Stimulated activated CD4-positive, alpha-beta T cell treated with anti-CD3 and anti-CD28 coated beads, Interleukin-15, amount 100 ng/mL, for 1 hour (primary cell): ENCODE measurements at places on chromosomes 16 and 17.

DNA sequence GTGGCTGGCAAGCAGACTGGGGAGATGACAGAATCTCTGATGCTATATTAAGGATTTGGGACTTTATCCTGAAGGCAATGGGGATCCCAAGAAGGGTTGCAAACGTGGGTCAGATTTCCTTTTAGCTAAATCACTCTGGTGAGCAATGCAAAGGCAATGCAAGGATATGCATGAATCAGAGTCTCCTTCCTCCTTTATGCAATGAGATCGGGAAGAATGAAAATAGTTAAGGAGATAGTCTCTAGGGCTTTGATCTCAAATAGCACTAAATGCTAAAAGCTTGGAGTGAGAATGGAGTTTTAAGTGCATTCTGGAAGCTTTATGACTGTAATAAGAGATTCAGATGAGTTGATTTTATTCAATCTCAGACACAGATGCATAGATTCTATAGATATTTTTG lies 27.2 kb upstream of the SHISA9 start:
- DNase-seq: no peak

GRCh38 chr16:78485188-78485916 lies 385.9 kb downstream of the WWOX start:
- DNase-seq: no peak

DNA sequence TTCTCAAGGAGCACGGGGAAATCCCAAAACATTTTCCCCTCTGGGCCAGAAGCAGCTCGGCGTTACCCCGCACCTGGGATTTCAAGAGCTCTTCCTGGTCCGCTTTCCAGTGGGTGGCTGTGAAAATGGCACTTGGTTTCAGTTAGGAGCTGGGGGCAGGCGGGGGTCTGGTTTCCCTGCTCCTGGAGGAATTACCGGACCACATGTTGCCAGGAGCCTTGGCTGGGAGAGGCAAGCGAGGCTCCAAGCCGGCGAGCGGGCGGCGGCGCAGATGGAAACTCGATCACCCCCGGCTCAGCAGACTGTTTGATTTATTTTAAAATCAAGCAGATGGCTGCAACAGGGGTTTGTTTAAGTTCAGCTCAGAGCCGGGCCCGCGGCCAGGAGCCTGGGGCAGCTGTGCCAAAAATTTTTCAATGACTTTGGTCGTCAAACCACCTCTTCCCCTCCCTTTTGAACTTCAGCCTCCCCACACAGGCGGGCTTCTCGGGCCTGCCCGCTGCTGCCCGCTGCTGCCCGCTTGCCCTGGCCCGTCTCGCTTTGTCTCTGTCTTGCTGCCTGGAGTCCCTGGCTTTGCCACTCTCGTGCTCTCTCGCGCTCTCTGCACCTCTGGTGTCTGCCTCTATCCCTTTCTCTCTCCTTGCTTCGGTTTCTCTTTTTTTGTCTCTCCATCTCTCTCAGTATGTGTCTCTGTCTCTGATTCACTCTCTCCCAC lies 108.0 kb upstream of the CIBAR2 start:
- DNase-seq: no peak

DNA sequence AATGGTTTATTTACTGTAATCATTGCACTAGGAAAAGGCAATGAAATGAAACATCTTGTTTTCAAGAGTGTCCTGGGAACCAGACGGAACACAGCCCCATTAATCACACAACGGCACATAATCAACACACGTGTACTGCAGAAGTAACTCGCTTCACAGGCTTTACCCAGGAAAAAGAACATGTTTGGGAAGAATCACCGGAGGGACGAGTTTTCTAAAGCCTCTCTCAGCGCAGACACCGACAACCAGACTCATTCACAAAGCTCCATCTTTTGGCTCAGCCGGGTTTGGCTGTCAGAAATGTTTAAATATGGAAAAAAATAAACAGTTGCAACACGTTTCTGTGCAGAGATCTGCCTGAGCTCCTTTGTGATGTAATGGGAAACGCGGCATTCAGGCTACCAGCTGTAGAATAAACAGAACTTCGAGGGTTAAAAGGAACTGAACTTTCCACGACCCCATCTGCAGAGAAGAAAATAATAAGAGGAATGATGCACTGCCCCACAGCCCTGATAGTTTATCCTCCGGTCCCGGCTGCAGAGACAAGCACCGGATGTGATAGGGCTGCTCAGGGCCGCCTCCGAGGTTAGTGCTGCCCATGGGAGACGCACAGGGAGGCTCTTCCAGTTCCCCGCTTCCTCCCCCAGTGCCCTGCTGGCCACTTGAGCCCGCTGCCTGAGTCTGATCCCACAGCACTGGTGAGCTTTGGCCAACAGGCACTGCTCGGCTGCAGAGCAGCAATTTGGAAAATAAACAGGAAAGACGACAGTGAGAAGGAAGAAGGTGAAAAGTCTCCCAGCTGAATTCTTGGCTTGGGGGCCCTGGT lies 119.8 kb downstream of the HIC1 start:
- no peak for DNase-seq

DNA sequence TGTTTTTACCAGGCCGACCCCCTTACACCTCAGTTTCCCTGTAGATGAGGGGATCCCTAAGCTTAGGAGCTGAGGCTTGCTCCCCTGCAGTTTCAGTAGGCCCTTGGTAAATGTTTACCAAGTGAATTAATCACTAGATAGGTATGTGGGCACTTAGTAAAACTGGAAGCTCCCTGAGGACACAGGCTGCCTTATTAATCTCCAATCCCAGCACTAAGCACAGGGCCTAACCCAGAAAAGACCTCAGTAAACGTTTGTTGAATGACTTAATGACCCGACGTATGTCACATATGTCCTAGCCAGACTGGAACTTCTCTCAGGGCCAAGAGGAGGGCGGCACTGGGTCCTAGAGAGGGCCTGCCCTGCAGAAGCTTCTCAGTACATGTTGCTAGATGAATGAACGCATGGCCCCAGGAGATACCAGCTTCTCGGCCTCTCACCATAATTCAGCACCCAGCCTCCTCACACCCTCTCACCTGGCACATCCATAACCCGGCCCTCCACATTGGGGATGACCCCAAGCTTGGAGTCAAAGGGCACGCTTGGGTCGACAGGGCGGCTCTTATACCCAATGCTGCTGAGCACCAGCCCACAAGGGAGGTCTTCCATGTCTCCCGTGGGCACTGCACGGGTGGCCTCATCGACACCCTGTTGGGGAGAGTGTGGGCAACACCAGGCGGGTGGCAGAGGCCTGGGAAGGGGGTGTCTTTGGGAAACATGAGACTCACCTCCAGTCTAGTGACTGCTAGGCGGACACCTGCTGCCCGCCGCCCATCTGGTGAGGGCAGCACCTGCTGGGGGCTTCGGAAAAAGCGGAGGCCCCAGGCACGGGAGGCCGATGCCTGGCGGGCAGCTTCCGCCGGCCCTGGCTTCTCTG lies 4.0 kb upstream of the GRIN2C start:
- DNase-seq: no peak
